ENCODE measurements at places on chromosomes 6 and 20. TPM values are rescaled to one million over a fixed set of nuclear protein-coding genes. Genes with fewer than 3 reads are reported as not detected.

The PPP1R14C gene
- total RNA-seq: not detected

The SLC2A10 gene
- 15.2 TPM for total RNA-seq

The TRIM31 gene
- not detected for total RNA-seq

The MACROD2 gene
- not detected for total RNA-seq

The FGD2 gene
- total RNA-seq: not detected

The NINL gene
- total RNA-seq: 3.6 TPM

The KCNS1 gene
- total RNA-seq: 0.54 TPM

The SUN5 gene
- total RNA-seq: not detected

The DDO gene
- total RNA-seq: 0.18 TPM

The F13A1 gene
- total RNA-seq: not detected

The GABRR2 gene
- under 0.01 TPM for total RNA-seq

GRCh38 chr6:4463236-4463635 is 313.0 kb upstream of the CDYL start:
- DNase-seq: peak; percentile 65

- peak; percentile 91 for DNase-seq
Measured at GRCh38 chr6:87697581-87698546, 4.2 kb downstream of the AKIRIN2 start.

DNA sequence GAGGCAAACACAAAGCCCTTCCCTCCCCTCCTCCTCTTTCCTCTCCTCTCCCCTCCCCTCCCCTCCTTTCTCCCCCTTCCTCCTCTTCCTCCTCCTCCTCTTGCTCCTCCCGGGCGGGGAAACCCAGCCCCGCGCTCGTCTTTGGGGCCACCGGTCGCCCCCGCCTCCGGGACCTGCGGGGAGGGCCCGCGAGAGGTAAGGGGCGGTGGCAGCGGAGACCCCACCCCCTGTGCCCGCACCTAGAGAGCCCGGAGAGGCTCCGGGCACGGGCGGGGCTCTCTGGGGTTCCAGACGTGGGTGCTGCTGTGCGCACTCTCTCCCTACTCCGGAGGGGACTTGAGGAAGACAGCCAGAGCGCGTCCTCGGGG is at the start of gene RIN2:
RIN2 (plus strand) TSS at position 126 of the 368 bp plus-strand sequence. CDS start 131,344 bp downstream, outside the sequence.
- peak; percentile 22 for DNase-seq

GRCh38 chr6:122790028-122790422 is 967 bp downstream of the SMPDL3A start:
- no peak for DNase-seq

DNA sequence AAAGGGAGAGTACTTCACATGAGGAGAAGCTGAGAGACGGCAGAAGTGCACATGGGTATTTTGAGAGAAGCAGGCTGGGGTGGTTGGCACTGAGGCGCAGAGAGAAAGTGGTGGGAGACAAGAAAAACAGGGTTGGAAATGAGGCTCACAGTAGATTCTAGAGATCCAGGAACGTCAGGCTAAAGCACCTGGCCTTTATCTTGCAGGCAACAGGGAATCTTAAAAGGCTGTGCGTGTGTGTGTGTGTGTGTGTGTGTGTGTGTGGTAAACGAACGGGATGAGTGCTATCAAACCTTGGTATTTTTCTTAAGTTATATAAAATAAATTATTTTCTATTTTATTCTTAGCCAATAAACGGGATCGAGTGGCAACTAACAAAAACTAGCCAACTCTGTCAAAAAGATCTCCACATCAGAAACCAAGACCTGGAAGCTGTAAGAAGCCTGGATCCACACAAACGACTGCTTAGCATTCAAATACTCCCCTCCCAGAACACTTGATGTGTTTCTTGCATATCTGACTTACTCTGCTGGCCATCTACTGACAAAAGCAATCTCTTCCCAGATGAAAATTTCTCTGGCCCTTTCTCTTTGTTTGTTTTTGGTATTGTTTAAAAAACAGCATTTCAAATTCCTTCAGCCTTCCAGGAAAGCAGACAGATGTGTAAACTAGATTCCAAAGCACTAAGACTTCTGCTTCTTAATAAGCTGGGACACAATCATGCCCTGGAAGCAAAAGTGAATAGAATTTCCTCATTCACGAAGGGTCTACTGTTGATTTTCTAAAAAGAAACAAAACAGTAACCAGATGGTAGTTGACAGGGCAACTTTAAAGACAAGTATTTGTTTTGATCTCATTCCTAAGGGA is 44.8 kb upstream of the FABP7 start:
- no peak for DNase-seq

GRCh38 chr6:25831532-25832306 is at the start of gene SLC17A1:
Gene SLC17A1 (minus strand): TSS chr6:25832052. CDS start chr6:25830557, 1,495 bp downstream.
- no peak for DNase-seq

GRCh38 chr6:52946306-52946705 is 36.8 kb upstream of the GSTA3 start:
- DNase-seq: no peak

DNA sequence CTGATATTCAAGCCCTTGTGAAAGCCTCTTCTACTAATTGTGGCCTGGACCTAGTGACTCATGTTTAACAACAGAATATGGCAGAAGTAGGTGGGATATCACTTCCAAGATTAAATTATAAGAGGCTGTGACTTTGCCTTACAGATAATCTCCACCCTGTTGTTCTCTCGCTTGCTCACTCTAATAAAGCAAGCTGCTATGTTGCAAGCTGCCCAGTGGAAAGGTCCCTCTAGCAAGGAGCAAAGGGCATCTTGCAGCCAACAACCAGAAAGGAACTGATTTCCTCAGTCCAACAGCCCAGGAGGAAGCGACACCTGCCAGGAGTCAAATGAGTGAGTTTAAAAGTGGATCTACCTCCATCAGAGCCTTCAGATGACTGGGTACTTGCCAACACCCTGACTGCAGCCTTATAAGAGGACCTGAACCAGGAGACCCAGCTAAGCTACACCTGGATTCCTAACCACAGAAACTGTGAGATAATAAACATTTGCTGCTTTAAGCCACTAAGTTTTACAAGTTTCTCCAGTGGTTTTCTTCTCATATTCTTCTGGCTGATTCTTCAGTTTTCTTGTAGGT is 112.6 kb downstream of the FRK start:
- no peak for DNase-seq

DNA sequence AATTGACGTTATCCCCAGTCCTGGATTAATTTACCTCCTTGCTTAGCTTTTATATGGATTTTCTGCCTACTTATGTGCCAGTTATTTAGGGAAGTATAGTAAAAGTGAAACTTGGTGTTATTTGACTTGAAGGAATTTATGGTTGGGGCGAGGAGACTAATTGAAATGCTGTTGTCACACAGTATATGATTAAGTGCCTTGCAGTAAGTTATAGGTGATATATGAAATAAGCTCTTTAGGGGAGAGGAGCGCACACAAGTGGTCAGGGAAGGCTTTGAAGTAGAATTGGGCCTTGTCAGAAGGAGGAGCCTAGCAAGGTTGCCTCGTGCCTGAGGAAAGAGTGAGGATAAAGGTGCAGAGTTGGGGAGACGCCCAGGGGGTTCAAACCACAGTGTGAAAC is 20.5 kb downstream of the NCOA7 start:
- no peak for DNase-seq

DNA sequence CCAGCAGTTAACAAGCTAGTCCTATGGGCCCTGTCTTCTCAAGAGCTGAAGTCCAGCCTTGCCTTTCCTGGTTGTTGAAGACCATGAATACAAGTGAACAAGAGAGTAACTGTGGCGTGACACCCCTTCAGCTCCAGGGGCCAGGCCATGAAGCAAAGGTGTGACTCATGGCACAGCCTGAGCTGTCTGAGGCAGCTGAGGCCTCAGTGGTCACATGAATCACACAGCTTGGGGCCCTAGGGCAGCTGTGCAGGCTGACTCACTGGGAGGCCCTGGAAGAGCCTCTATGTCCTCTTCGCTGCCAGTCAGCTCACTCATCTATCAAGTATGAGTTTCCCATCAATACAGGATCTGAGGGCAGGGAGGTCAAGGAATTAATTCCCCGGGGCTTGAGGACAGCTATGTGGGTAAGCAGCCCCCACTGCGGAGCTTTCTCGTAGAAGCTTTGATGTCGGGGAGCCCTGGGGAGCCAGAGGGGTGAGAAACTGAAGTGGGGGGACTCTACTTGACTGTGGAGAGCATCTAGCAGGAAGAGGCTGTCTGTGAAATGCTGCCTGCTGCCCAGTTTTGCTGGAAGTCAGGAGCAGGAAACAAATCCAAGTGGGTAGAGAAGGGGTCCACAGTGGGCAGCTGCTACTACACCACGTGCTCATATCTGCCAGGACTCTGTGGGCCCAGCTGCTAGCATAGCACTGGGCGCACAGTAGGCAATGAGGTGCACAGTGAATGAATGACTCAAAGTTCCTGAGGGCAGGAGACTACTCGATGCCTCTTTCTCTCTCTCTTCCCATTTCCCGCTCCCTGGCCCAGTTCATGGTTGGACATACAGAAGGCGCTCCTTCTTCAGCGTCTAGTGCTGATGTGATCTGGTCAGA is 13.7 kb upstream of the FAM83C start:
- DNase-seq: peak; percentile 100

DNA sequence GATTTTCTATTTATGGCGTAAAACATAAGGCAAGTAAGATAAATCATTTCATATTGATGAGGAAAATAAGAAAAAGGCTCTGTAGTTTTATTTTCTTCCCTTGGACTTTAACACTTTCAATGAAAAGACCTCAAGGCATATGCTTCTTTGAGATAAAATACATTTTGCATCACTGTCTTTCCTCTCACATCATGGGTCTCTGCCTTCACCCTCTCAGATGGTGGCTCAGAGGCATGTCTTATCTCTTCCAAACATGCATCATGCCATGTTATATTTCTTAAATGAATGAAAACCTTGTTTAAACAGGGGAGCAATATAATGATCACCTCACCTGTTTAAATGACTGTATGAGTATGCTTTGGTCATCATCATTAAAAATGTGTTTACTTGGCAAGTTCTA is 59.3 kb downstream of the PRL start:
- DNase-seq: no peak

DNA sequence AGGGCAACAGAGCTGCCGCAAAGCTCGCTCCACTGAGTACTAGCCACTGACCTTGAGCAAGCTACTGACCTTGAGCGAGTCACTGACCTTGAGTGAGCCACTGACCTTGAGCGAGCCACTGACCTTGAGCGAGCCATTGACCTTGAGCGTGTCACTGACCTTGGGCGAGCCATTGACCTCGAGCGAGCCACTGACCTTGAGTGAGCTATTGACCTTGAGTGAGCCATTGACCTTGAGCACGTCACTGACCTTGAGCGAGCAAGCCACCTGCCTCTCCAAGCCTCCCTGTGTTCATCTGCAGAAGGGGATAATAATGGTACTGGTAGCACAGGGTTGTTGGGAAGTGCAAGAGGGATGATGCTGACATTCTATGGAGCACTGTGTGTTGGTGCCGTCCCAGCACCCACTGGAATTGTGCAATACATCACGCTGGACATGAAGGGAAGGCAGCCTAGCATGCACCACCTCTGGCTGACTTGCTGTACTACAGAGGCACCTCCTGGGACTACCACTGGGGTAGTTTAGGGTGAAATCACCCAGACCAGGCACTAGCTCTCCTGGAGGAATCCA is 60.2 kb downstream of the CTCFL start:
- no peak for DNase-seq

DNA sequence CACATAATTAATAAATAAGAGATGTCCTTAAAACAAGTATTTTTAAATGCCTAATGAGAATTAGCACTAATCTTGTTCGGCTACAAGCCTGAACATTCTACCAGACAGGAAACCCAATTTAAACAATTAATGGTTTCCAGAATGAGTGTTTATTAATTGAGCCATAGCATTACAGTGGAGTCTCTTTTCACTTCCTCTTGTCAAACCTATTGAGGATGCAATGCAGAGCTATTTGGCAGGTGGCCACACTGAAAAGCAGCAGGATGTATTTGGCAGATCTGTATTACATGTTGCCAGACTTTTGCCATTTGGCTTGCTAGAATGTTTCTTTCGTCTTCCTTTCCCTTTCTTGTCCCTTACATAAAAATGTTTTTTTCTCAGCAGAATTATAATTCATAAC is 475.2 kb upstream of the MARCKS start:
- DNase-seq: peak; percentile 75

DNA sequence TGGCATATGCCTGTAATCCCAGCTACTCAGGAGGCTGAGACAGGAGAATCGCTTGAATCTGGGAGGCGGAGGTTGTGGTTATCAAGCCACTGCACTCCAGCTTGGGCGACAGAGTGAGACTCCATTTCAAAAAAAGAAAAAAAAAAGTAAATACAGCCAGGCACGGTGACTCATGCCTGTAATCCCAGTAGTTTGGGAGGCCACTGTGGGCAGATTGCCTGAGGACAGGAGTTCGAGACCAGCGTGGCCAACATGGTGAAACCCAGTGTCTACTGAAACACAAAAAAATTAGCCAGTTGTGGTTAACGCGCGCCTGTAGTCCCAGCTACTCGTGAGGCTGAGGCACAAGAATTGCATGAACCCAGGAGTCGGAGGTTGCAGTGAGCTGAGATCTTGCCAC is 1.5 kb upstream of the NINL start:
- DNase-seq: peak; percentile 28

GRCh38 chr20:35104685-35105295 is 12.2 kb upstream of the TRPC4AP start:
- peak; percentile 10 for DNase-seq

DNA sequence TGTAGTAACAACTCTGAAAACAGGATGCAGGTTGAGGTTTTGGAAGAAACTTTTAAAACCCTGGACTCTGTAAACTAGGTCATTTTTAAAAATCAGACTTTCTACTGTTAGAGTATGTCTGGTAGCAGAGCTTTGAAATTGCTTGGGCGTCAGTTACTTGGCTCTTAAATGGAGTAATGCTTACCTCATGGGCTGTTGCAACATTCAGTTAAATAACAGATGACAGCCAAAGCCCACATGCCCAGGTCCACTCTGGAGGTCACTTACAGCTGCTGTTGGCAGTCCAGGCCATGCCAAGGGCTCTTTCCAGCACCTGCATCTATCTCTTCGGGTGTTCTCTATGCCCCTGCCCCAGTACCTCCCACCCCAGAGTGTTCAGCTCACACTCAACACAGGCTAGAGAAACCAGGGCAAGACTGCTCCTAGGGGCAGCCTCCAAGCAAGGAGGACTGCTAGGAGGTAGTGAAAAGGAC is 96.4 kb downstream of the BANF2 start:
- peak; percentile 68 for DNase-seq

DNA sequence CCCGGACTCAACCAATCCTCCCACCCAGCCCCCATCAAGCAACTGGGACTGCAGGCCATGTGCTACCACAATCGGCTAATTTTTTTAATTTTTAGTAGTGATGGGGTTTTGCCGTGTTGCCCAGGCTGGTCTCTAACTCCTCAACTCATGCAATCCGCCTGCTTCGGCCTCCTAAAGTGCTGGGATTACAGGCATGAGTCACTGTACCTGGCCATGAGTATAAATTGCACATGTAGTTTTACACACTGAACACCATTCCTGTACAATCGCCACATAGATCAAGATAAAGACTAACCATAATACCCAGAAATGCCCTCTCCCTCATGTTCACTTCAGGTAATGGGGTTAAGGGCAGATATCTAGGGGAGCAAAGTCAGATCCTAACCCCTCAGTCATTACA is 26.4 kb downstream of the TRPC4AP start:
- no peak for DNase-seq

- DNase-seq: peak; percentile 35
Measured at GRCh38 chr6:82957171-82957867, 108.3 kb downstream of the UBE3D start.

Data from IMR-90 (cell line).